GM12878 (cell line): ENCODE measurements at places on chromosomes 11 and 22.

DNA sequence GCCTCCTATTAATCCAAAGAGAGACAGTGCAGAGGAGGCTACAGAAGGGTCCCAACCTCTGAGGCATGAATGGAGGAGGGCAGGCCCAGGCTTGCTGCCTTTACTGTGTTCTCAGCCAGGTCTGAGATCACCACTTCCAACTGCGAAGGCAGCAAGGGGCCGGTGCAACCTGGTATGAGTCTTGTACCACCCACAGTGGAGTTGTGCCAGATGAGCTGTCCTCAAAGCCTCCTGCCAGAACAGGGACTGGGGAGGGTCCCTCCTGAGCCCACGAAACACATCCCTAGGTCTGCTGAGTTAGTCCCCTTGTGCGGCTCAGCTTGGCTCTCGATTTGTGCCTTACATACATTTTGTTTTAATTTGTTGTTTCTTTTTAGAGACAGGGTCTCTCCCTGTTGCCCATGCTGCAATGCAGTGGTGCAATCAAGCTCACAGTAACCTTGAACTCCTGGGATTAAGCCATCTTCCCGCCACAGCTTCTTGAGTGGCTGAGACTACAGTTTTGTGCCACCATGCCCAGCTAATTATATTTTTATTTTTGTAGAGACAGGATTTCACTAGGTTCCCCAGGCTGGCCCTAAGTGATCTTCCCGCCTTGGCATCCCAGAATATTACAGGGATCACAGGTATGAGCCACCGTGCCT, 9.3 kb downstream of the MIF start:
- DNase-seq = no peak

DNA sequence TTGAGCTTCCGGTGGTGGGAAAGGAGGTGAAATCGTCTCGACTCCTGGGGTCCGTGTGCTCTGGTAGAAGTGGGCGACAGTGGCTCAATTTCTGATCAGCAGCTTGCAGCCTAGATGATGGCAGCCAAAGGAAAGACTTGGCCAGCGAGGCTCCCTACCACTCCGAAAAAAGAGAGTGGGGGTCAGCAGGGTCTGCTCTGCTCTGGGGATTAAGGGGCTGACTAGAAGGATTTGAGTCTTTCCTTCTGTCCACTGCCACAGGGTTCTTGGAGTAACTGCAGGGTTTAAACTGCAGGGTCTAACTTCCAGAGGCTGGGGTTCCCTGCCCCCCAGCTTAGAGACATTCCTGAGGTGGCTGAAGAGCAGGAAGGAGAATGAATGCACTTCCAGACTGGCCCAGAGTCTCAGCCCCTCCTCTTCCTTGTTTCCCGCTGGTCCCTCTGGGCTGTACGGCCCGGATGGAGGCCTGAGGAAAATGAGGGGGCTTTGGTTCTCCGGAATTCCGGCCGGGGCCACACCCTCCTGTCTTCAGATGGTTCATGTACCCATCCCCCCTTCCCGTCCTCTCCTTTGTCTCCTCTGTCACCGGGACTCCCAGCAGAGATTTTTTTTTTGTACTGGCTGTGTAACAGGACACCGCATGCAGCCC, 907 bp downstream of the SERPINH1 start:
- no peak for DNase-seq

GRCh38 chr11:44260081-44260480, 49.9 kb downstream of the ALX4 start:
- no peak for DNase-seq

GRCh38 chr11:78973876-78974275, 399.2 kb upstream of the NARS2 start:
- no peak for DNase-seq

- no peak for DNase-seq
Measured at GRCh38 chr11:124807201-124807600, 7.0 kb upstream of the MSANTD2 start.
